ENCODE measurements at places on chromosomes 13 and 19. TPM values are rescaled to one million over a fixed set of nuclear protein-coding genes. Genes with fewer than 3 reads are reported as not detected.
A peak's percentile ranks its signal among the peaks of the same experiment; 100 is the strongest.

DNA sequence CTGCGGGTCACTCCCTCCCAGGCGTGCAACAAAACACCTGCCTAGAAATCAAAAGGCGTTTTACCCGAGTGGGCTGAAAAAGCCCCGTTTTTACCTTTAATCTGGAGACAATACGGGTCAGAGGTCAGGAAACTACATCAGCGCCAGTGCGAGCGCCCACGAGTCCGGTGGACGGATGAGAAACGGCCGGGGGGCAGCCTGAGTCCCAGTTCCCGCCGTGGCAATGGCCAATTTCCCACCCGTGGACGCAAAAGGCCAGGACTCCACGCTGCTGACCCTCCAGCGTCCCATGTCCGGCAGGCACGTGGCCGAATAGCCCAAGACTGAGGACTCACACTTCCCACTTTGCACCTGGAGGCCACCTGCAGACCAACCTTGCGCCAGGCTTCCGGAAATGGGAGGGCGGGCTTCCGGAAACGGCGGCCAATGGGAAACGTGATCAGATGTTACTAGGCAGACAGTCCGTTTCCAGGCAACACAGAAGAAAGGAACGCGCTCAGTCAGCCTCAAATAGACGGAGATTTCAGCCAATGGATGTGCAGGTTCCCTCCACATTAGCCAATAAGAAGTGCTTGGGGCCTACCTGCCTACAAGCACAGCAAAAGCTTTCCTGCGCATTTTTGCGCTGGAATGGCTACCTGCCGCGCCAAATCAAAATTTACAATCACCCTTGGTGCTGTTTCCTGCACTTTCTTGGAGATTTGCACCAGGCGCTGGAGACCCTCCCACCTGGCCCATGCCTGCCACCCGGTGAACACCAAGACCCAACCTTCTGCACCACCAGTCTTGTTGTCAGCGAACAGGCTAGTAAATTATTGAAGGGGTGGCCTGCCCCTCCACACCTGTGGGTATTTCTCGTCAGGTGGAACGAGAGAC lies 47.4 kb downstream of the ZFP14 start:
- peaks cover 27% of the 10 kb centered on the region for H3K36me3 ChIP-seq
- peak overlapping the region; percentile 86 for H3K4me3 ChIP-seq
- no peaks in the 10 kb centered on the region for H3K27me3 ChIP-seq
- peak; percentile 92 for DNase-seq

GRCh38 chr13:91773591-91774227 lies 375.3 kb downstream of the GPC5 start:
- peaks cover 8% of the 10 kb centered on the region for H3K4me1 ChIP-seq
- DNase-seq, result no peak
- no peak overlapping the region for H3K27ac ChIP-seq
- no peak overlapping the region for H3K4me3 ChIP-seq
- H3K36me3 ChIP-seq, result no peaks in the 10 kb centered on the region

- no peak for DNase-seq
- H3K36me3 ChIP-seq, result no peaks in the 10 kb centered on the region
- H3K4me3 ChIP-seq, result no peak overlapping the region
- peaks cover 13% of the 10 kb centered on the region for H3K27me3 ChIP-seq
Measured at GRCh38 chr13:31755803-31756212, 16.5 kb downstream of the RXFP2 start.

Gene PGLYRP1
- polyA plus RNA-seq, result 0.07 TPM

GRCh38 chr19:19403373-19403901 lies 2.0 kb upstream of the GATAD2A start:
- no peak for DNase-seq
- H3K27ac ChIP-seq, result no peak overlapping the region
- no peak overlapping the region for H3K4me3 ChIP-seq
- peaks cover 14% of the 10 kb centered on the region for H3K4me1 ChIP-seq
- H3K27me3 ChIP-seq, result no peaks in the 10 kb centered on the region

DNA sequence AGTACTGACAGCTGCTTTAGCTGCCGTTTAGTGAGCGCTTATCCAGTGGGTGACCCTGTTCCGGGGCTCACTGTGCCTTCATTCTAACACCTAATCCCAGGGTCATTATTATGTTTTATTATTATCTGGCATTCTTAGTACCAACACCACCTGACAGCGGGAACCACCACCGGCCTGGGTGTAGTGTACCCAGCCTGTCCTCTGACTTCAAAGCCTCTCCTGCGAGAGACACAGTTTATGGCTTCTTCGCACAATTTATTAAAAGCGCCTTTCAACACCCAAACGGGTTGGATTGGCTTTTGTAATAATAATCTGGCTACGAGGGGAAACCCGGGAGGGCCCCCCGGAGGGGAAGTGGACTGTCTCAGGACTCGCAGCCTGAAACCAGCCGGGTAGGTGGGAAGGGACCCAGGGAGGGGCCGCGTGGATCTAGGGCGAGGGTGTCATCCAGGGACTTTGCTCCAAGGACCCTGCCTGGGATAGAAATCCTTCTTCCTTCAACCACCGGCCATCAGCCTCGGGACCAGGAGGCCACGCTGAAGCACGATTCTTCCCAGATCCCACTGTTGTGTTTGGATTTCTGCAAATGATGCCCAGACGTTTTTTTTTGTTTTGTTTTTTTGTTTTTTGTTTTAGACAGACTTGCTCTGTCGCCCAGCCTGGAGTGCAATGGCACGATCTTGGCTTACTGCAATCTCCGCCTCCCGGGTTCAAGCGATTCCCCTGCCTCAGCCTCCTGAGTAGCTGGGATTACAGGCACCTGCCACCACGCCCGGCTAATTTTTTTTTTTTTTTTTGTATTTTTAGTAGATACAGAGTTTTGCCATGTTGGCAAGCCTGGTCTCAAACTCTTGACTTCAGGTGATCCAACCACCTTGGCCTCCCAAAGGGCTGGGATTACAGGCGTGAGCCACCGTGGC lies 1.6 kb upstream of the ZBTB7A start:
- peaks cover 11% of the 10 kb centered on the region for H3K4me1 ChIP-seq
- peaks cover 3% of the 10 kb centered on the region for H3K36me3 ChIP-seq
- H3K27me3 ChIP-seq, result no peaks in the 10 kb centered on the region
- peak overlapping the region; percentile 77 for H3K4me3 ChIP-seq

GRCh38 chr19:751501-752341 lies 809 bp downstream of the MISP start:
- peak overlapping the region; percentile 99 for H3K27ac ChIP-seq
- peaks cover 48% of the 10 kb centered on the region for H3K4me1 ChIP-seq
- peak; percentile 99 for DNase-seq
- no peaks in the 10 kb centered on the region for H3K27me3 ChIP-seq
- H3K36me3 ChIP-seq, result peaks cover 15% of the 10 kb centered on the region
- H3K4me3 ChIP-seq, result peak overlapping the region; percentile 71

- H3K36me3 ChIP-seq, result no peaks in the 10 kb centered on the region
- H3K27me3 ChIP-seq, result peaks cover 20% of the 10 kb centered on the region
- H3K4me3 ChIP-seq, result no peak overlapping the region
Measured at GRCh38 chr19:50488389-50489194, 11.9 kb upstream of the GARIN5A start.

- peak overlapping the region; percentile 52 for H3K4me3 ChIP-seq
- H3K36me3 ChIP-seq, result no peaks in the 10 kb centered on the region
- peaks cover 25% of the 10 kb centered on the region for H3K4me1 ChIP-seq
- H3K27ac ChIP-seq, result peak overlapping the region; percentile 94
- H3K27me3 ChIP-seq, result no peaks in the 10 kb centered on the region
- DNase-seq, result peak; percentile 79
Measured at GRCh38 chr19:7197119-7197759, 97.0 kb downstream of the INSR start.

GRCh38 chr19:30209617-30210600 lies 162.3 kb upstream of the ZNF536 start:
- H3K4me3 ChIP-seq, result no peak overlapping the region
- no peaks in the 10 kb centered on the region for H3K4me1 ChIP-seq
- H3K27ac ChIP-seq, result no peak overlapping the region

DNA sequence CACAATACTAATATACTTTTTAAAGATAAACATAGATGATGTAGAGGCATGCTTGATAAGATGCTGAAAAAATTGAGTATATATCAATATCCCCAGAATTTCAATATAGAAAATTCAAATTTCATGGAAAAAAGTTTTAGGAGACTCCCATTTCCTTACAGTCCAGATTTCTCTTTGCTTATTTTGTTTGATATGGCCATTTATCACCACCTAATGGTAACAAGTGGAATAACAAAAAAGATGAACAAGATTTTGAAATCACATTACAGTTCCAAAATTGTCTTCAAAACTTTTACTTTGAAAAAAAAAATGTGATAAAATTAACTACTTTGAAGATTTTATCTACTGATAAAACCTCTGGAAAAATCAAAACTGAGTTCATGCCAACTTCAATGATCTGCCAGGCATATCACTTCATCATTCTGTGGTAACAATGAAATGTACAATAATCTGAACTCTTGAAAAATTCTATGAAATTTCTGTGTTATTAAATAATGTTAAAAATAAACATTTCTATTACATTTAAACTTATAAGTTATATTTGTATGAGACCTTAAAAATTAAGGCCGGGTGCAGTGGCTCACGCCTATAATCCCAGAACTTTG lies 17.5 kb downstream of the MIPEP start:
- no peak overlapping the region for H3K4me3 ChIP-seq
- no peak for DNase-seq
- H3K27me3 ChIP-seq, result no peaks in the 10 kb centered on the region
- no peaks in the 10 kb centered on the region for H3K4me1 ChIP-seq
- H3K27ac ChIP-seq, result no peak overlapping the region

Gene FFAR1
- 1.8 TPM for polyA plus RNA-seq

Gene VSTM1
- not detected for polyA plus RNA-seq

Data from large intestine (tissue), 12 donors.